Activated naive CD4-positive, alpha-beta T cell treated with anti-CD3 and anti-CD28 coated beads for 36 hours (primary cell): ENCODE measurements at places on chromosomes 6 and 20.

DNA sequence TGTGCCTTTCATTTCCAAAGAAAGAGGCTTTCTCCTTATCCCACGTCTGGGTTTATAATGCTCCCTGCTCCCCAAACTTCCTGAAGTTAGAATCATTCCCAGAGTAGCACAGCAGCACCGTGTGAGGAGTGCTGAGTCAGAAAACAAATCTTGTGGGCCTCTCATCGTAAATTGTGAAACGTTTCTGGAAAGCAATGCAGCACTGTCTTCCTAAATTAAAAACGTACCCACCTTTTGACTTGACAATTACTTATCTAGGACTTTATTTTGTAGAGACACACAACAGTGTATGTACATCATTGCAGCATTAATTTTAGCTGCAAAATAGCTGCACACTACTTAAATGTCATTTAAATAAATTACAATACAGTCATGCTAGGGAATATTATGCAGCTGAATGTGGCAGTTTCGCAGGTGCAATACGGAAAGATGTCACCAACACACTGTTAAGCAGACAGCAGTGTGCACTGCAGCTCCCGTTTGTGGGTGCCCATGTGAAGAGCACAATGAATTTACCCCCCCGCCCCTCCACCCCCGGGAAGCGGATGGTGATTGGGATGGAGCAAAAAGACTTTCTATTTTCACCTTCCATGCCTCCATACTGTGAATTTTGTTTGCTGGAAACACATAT is 30.8 kb downstream of the RRBP1 start:
- DNase-seq, result no peak

GRCh38 chr6:4299476-4299875 is 164.1 kb upstream of the ECI2 start:
- DNase-seq, result no peak

GRCh38 chr6:41656002-41656691 is 17.9 kb downstream of the MDFI start:
- DNase-seq, result no peak

DNA sequence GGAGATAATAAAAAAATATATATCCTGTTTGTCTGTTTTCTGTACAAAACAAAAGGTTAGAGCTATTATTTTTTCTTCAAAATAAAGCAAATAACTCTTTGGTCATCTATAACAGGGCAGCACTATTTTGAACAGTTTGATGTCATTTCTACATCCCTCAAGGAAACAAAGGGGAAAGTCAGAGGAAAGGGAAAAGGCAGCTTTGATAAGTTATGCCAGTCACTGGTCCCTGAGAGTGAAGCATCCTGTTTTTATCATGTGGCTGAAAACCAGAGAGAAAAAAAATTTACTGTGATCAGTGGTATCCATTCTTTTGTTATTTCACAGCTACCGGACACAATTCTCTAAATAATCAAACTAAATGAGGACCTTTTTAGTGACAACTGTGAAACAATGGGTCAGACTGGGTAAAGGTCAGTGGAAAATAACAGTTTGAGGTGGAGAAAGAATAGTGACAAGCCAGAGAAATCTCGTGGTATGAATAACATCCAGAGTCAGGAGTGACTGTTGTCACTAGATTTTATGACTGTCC is 356.0 kb downstream of the HDGFL1 start:
- no peak for DNase-seq

- no peak for DNase-seq
Measured at GRCh38 chr6:1864496-1864895, 254.8 kb downstream of the FOXC1 start.

GRCh38 chr20:36526521-36527011 is 14.8 kb upstream of the MYL9 start:
- DNase-seq, result no peak

- DNase-seq, result no peak
Measured at GRCh38 chr6:156310701-156311100, 466.5 kb upstream of the ARID1B start.

GRCh38 chr6:138656364-138657064 is 117.1 kb upstream of the CCDC28A start:
- no peak for DNase-seq

DNA sequence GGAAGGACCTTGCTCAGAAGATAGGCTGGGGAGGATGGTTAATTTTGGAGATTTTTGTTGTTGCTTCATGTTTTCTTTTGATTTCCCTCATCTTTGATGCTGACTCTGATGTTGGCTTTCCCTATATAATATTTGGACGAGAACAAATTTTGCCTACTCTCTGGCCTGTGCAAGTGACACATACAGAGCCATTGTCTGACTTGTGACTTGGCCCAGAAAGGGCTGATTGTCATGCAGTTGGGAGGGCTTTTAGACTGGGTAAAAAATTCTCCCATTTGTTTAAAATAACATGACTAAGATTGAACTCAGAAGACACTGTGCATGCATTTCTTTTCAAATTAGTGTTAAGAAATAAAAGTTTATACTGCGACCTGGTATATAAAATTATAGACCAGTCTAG is 98.6 kb upstream of the SUPT3H start:
- DNase-seq, result no peak
